ENCODE measurements at places on chromosomes 2 and 18.

DNA sequence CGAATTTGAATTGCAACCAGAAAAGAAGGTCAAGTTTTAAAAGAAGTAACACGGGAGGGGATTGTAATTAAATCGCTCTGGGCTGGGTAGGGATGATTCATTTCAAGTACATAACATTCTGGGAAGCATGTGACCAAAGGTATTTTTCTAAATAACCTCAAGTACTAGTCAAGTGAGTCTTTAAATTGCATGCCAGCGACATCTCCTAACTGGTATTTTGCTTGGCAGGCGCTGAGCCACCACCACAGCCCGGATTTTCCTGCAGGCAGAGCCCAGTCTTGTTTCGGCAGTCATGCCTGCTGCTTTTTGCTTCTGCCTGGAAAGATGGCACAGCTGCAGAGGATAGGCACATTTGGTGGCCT is 33.7 kb upstream of the NPAS2 start:
- DNase-seq: no peak

- no peak for DNase-seq
Observed at GRCh38 chr2:174680221-174680620, 82.6 kb upstream of the WIPF1 start.

- DNase-seq: no peak
Observed at GRCh38 chr2:37377187-37377532, 32.7 kb downstream of the QPCT start.

- DNase-seq: no peak
Observed at GRCh38 chr18:13455471-13455870, 236.9 kb downstream of the LDLRAD4 start.

GRCh38 chr2:38442643-38443541 is 65.8 kb upstream of the ATL2 start:
- no peak for DNase-seq

DNA sequence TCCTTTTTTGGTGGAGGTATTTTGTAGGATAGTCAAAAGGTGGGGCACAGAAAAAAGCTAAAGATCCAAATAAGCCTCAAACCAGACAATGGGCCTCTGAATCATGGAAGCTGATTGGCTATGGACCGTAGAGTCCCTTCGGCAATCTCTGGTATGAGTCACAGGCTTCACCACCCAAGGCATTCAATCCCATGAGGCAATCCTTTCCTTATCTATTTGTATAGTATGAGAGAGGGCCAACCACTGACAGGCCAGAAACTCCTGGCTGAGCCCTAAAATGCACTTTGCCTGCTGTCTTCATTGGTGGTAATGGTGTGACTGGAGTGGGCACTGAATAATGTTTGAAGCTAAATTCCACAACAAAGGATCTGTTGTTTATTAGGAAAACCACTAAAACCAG is 38.7 kb upstream of the MEX3C start:
- DNase-seq: no peak

DNA sequence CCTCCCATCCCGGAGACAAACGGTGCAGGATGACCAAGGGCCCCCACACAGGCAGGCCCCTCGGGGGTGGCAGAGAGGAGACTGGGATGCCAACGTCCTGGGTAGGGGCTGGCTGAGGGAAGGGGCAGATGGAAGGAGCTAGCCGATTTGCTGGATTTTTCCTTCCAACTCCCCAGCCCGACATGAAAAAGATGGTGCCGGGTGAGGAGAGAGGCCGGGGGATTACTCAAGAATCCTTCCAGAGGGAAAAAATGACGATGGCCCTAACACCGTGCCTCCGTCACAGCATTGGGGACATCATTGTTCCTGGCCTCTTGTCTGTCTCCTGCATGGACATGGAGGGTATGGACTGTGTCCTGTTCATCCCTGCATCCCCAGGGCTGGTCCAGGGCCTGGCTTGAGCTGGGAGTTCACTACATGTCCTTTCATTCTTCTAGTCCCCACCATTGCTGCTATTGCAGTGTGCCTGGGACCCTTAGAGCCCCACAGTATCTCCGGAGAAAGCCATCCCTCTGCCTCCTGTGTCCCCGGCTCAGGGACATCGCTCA is 217.7 kb downstream of the TNS1 start:
- DNase-seq: no peak

DNA sequence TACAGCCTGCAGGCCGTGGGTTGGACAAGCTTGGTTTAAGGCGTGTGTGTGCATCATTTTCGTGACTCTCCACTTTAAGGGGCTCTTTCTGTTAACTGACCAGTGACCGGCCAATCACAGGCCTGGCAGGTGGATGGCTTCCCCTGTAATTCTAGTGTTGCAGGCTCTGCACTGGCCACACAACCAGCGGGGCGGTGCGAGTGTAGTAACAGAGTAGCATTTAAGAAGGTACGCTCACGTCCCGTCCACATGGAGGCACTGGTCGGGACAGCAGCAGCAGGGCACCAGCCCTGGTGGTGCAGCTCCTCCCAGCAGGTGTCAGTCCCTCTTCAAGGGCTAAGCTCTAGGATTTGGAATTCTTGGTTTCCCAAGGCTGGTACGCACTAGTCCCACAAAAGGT is 8.0 kb upstream of the ANO7 start:
- no peak for DNase-seq

DNA sequence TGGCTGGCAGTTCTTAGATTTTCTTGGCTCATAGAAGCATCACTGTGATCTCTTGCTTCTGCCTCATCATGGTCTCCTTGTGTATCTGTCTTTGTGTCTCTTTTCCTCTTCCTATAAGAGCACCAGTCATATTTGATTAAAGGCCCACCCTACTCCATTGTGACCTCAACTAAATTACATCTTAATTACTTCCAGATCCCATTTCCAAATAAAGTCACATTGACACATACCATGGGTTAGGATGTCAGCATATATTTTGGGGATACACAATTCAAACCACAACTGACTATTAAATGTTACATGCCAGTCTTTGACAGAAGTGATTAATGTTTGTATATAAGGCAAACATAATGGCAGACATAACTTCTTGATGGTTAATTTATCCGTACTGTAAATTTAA is 27.3 kb upstream of the TMX3 start:
- no peak for DNase-seq

All from CD4-positive, alpha-beta memory T cell (primary cell).